ENCODE measurements at places on chromosomes 12 and 14.

- DNase-seq: no peak
These were observed 145.5 kb downstream of the PTPN11 start for GRCh38 chr12:112564160-112564784.

DNA sequence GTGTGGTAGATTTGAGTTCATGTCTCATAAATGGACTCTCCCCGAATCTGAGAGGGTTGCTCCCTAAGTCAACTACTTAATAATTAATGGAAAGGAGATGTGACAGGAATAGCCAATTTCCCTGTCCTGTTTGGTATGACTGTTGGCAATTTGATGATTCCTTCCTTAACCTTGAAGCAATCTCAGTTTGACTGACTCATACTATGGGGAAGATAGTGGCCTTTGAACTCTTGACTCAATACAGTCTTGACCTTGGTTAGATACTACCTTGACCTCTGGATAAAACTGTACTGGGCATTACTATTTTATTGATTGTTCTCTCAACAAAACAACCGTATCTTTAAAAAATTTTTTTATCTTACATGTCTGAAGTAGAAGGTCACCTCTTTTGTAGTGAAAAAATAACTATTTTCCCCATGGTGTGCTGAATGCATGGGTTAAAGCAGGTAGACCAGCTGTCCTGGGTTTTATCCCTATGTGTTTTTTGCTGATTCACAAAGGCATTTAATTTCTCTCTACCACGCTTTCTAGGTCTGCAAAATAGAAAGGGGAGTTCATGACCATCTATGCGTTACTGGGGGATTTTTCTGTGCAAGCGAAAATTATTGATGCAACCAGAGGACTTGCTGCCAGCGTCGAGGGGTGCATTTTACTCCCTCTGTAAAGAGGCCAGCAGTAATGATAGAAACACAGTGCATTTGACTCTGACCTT, 80.1 kb downstream of the ETV6 start:
- no peak for DNase-seq

GRCh38 chr12:44193281-44193680, 357.4 kb downstream of the TMEM117 start:
- DNase-seq: no peak

- no peak for DNase-seq
These were observed 17.9 kb downstream of the FBRSL1 start for GRCh38 chr12:132507656-132508490.

DNA sequence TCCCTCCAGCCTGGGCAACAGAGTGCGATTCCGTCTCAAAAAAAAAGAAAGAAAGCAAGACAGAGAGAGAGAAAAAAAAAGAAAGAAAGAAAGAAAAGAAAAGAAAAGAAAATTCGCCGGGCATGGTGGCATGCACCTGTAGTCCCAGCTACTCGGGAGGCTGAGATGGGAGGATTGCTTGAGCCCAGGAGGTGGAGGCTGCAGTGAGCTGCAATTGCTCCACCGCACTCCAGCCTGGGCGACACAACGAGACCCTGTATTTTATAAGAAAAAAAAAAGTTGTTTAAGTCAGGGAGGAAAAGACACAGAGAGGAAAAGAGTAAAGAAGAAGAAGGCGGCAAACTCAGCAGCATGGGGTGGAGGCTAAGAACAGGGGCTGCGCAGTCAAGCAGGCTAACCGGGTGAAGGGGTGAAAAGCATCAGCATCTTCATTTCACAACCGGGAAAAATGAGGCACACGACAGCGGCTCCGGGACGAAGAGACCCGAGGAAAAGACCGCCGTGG, 557 bp upstream of the FICD start:
- no peak for DNase-seq

DNA sequence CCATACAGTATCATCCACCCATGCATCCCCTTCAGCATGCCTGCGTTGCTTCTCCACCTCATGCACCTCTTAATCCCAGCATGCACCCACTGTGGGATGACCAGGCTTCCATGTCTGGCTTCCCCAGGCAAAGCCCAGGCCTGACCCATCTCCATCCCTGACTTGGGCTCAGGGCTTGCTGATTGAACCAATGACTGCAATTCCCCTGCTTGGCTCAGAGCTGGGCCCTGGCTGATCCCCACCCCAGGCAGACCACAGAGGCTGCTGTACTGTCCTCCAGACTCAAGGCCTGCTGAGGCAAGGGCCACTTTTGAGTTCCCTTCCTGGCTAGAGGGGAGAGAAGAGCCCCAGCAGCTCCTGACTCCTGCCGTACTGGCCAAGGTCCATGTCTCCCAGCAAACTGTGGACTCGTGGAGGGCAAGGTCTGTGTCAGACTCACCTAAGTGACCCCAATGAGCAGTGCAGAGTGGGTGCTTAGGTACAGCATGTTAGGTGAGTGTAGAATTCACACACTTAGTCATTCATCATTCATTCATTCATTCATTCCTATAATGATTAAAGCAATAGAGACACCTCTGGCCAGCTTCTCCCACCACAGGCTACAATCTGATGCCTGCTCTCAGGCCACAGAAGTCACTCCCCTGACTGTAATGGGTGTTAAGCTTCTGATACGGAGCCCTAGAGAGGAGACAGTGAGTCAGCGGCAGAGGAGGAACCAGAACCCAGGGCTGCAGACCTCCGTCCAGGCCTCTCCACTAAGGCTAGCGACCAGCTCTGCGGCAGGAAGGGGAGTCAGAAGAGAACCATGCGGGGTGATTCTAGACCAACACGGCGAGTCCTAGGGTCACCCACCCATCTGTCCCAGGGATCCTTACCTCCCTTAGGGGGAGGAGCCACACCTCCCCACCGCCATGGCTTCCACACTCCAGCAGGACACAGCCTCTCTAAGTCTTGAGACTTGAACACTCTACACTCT, 2.9 kb downstream of the BEGAIN start:
- no peak for DNase-seq

- no peak for DNase-seq
These were observed 377 bp upstream of the BCL7A start for GRCh38 chr12:122021193-122021821.

GRCh38 chr14:65071544-65071943, 30.8 kb downstream of the MAX start:
- DNase-seq: no peak

- no peak for DNase-seq
These were observed 53.3 kb downstream of the MAP1LC3B2 start for GRCh38 chr12:116612436-116612835.

DNA sequence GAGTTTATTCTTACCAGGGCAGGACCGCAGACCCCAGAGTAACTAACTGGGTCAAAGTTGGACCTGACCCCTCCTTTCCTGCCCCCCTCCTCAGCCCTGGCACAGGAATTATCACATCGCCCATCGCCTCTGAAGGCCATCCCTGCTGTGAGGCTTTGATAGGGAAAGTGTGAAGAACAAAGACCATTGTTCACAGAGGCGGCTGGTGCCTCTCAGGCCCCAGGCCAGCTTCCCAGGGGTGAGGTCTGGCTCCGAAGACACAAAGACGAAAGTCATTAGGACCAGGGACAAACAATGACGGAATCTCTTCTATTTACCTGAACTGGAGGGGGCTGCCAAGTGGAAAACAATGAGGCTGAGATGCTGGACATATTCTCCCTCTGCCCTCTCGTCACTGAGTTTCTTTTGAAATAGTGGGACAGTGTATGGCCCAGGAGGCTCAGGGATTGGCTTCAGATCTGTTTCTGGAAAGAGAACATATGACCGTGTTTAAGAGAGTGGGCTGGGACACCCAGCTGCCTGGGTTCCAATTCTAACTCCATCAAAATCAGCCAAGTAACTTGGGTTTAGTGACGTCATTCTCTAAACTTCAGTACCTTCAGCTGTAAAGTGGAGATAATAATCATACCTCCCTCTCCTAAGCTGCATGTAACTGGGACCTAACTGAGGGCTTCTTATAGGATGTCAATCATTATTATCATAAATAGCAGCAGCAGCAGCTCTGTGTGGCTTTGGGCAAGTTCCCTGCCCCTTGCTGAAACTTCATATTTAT, 769.4 kb downstream of the MED13L start:
- DNase-seq: no peak

DNA sequence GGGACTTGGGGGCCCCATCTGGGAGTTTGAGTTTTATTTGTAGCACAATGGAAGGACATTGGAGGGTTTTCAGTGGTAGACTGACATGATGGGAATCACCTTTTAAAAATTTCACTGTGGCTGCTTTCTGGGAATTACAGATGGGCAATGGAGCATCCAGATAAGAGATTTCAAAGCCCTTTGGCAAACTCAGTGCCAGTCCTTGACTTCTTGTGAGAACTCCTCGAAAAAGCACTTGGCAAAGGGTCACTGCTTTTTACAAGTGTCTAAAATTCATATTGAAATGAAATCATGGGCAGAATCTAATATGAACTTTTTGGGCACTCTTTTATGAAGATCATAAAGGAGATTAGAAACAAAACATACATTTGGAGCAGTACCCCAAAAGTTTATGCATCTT, 34.3 kb upstream of the IGF1 start:
- DNase-seq: no peak

DNA sequence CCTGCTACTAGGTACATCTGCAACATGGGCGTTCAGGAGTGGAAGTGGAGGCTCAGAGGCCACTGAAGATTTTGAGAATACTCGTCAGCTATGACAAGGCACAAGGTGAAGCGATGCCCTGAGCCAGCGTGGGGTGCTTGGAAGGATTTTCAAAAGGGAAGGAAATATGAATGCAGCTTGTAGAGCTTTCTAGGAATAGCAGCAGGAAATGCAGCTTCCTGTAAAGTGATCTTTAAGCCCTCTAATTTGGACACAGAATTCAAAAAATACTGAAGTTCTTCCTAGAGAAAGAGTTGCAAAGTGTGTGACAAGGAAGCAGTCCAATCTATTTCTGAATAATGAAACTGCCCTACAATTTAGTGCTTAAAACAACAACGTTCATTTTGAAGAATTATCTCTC, 13.2 kb upstream of the C1S start:
- no peak for DNase-seq

DNA sequence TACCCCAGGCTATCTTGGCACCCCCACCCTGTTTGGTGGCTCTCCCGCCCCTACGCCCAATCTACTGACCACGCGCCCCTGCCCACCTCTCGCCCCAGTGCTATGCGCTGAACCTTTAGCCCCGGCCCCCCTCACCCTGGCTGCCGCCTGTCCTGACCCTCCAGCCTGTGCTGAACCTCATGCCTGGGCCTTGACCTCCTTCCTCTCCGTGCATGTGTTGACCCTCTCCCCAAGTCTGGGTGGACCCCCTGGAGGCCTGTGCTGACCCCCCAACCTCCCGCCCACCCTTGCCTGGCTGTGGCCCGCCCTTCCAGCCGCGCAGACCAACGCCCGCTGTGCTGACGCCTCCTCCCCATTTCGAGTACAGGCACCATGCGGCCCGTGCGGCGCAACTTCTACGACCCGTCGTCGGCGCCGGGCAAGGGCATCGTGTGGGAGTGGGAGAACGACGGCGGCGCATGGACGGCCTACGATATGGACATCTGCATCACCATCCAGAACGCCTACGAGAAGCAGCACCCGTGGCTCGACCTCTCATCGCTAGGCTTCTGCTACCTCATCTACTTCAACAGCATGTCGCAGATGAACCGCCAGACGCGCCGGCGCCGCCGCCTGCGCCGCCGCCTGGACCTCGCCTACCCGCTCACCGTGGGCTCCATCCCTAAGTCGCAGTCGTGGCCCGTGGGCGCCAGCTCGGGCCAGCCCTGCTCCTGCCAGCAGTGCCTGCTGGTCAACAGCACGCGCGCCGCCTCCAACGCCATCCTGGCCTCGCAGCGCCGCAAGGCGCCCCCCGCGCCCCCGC, 20.7 kb downstream of the DTX1 start:
- DNase-seq: no peak

- no peak for DNase-seq
These were observed 44.8 kb downstream of the WSCD2 start for GRCh38 chr12:108173892-108174291.
